ENCODE measurements at places on chromosomes 13 and 19.

DNA sequence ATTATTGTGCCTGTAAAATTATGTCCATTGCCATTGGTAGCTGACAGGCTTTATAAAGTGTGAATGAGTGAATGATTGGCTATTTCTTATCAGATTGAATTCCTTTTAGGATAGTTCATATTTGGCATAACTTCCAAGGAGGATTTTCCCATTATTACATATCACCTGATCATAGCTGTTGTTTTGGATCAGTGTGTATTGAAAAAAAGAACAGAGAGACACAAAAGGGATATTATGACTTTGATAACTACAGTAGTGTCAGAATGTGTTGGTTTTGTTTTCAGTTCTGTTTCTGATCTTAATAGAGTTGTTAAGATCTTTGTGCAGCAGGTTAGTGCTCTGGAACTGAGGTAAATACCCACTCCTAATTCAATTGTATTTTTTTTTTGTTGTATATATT is 103.8 kb downstream of the LRCH1 start:
- no peak for DNase-seq

DNA sequence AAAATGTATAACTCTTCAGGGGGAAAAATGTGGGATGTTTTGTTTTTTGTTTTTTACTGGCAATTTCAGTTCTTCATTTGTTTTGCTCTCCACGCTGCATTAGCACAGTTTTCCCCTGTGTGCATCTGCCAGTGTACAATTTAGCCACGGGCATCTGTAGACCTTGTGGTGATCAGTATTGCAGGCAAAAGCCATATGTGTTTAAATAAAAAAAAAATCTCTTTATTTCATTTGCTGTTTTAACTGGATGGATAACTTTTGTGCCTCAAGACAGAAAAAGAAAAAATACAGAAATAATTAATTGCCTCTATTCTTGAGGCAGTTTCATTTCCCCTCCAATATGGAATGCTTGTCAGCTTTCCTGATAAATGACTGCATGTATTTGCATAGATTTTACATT is 7.9 kb upstream of the MAB21L1 start:
- no peak for DNase-seq

DNA sequence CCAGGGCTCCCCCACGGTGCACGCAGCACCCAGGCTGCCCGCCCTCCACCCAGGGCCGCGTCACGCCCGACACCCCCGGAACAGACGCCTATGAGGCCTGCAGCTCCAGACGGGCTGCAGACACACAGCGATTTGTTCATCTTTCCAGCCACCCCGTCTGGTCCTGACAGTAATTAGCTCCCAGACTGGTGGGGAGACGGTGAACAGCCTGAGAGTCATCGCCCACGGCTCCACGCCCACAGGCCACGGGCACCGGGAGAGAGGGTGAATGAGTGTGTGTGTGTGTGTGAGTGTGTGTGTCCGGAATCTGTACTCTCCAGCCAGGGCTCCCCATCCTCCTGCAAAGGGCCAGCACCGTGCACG is 18.1 kb downstream of the GADD45B start:
- DNase-seq, result no peak

DNA sequence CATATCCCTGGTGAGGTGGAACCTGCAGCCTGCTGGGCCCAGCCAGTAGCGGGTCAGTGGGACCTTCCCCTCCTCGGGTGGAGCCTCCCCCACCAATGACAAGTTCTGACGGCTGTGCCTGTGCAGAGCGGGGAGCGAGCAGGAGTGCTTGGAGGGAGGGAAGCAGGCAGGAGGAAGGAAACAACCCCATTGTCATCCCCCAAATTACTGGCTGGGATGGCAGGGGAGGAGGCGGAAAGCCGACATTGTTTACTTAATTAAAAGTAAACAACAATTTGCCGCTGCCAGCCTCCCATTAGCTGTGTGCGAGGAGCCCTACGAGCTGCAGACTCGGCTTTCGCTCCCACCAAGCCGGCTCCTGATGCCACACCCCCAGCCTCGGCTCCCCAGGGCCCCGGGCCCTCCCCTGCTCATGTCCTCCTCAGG is 45.5 kb downstream of the LYL1 start:
- DNase-seq, result peak; percentile 40

DNA sequence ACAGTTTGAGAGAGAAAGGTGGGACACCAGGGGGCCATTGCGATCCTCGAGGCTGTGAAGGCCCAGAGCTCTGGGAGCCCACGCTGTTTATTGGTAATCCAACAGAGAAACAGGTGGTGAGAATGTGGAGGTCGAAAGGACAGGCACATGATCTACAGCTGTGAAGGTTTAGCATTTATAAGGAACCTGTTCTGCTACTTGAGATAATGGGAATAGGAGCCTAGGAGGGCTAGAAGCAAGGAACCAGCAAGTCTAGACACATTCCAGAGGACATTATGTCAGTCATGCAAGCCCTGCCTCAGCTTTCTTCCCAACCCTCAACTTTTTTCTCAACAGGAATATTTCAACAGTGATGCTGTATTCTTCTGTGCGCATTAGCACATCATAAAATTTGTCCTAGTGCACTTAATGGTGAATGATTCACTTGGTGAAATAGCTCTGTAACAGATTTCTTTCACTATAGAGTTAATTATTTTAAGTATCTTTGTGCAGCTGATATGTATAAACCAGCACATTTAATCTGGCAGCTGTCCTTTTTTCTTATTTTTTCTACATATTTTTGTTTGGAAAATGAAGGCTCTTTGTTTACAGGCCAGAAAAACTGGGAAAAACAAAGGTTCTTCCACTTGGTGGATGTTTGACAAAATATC is 25.4 kb downstream of the ZNF90 start:
- no peak for DNase-seq

DNA sequence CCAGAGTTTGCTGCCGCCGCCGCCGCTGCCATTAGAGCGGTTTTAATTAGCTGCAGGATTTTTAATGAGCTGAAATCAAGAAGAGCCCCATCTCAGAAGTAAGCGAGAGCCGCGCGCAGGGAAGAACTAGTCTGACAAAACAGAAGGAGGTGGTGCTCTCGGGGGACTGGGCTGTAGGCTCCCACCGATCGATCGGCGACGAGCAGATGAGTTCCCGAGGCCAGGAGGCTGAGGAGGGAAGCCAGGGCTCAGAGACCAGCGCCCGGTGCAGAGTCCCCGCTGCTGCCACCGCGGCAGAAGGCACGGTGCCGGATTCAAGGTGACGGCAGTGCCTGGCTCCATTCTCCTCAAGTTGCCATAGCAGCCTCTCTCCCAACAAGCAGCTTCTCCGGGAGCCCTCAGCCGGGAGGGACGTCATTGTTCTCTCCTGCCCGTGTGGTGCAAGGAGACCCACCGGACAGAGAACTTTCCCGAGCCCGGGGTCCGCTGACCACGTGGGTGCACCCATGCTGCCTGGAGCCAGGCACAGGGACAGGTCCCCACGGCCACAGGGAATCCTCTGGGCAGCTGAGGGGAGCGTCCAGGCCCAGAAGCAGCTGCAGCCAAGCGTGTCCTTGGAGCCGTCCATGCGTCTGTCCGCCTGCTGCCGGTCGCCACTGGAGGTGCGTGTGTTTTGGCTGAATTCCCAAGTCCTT is 62.9 kb downstream of the CHST8 start:
- no peak for DNase-seq

GRCh38 chr13:78597602-78597932 is 5.8 kb downstream of the POU4F1 start:
- no peak for DNase-seq

GRCh38 chr13:110581506-110582185 is 20.1 kb upstream of the RAB20 start:
- DNase-seq, result no peak

DNA sequence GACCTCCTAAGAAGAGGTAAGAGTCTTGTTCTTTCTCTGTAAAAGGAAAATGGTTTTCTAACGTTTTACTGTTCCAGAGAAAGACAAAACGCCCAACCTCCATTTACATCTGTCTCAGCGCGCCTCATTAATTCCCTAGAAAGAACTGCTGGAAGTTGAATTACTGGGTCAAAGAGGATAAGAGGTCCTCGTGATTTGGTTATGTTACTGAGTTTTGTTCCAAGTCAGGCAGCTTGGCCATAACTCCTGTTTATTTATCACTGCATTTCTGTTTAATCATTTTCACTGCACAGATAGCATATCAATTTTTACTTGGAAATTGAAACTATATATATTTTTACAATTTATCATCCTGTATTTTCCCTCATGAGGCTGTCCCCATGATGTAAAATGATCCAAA is 112.9 kb upstream of the PEG3 start:
- no peak for DNase-seq

DNA sequence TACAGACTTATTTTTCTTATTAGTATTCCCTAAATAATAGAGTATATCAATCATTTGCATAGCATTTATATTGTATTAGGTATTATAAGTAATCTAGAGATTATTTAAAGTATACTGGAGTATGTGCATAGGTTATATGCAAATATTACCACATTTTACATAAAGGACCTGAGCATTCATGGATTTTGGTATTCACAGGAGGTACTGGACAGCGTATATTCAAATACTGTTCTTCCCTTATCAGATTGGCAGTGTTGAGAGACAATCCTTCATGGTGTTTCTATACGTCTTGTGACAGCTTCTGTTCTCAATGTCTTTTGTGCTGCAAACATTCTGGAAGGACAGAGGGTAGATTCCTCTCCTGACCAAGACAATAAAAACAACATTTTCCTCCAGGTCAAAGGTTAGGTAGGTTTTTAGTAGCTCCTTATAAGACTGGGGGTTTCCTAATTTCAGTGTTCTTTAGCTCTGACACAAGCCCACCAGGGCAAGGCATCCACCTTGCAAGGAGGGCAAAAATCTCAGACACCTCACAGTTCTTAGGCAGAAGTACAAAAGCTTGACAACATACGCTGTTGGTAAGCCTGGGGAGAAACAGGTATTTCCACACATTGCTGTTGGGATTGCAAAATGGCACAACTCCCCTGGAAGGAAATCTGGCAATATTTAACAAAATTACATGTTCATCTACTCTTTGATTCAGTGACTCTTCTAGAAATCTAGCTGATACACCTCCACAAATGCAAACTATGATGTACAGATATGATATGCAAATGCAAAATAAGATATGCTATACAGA is 20.6 kb upstream of the PCCA start:
- DNase-seq, result no peak

GRCh38 chr13:98353750-98354149 is 176.7 kb upstream of the RNF113B start:
- DNase-seq, result no peak

DNA sequence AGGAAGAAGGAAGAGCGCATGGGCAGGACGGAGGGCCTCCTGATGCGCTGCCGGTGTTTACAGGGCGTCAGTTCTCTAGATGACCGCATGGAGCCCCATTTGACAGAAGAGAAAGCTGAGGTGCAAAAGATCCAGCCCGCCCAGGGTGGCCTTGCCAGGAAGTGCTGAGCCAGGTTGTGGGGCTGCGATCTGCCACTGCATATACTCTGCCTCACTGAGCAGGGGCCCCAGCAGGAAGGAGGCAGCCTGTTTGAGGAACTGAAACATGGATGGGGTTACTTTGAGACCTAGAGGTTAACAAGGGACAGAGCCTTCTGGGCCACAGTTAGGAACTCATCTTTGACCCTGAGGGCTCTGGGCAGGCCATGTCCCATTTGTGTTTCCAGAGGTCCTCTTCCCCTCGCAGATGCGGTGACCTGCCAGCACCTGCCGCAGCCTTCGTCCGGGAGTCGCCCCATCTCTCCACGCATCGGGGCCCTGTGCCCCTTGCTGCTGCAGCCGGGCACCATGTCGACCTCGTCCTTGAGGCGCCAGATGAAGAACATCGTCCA is 3.2 kb downstream of the EPN1 start:
- no peak for DNase-seq

DNA sequence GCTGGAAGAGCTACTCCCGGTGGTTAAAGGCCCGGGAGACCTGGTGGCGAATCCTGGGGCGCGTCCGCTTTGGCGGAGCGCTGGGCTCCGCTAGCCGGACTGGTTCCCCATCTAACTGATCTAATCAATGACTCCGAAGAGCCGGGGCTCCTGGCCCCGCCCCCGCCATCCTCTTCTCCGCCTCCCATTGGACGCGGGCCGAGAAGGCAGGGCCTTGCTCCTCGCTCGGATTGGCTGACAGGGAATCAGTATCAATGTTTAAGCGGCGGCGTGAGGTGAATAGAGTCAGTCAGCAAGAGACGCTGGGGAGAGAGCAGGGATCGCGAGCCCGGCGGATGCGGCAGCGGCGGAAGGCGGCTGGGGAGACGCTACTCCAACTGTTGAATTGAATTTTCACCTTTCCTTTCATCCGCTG is 1.7 kb upstream of the PCDH17 start:
- peak; percentile 99 for DNase-seq

GRCh38 chr13:85651440-85651839 is 147.8 kb downstream of the SLITRK6 start:
- DNase-seq, result no peak

- DNase-seq, result no peak
Measured at GRCh38 chr13:32150239-32150638, 118.7 kb downstream of the FRY start.

DNA sequence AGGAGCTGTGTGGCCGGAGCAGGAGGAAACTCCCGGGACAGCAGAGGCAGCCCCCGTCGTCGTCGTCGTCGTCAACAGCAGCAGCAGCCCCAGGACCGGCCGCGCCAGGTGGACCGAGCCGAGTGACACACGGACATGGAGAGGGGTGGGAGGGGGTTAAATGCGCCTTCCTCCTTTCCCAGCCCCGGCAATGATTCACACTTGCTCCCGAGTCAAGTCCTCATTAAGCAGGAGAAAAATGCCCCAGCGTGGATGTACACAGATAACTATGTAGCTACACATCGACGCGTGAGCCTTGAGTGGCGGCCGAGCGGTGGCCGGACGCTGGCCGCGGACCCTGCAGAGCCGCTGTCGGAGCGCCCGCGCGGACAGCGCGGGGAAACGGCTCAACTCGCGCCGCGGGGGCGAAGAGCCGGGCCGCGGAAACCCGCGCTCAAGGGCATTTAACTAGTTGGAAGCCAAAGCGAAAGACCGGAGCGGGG is 645 bp downstream of the UBL3 start:
- no peak for DNase-seq

GRCh38 chr19:3073159-3073563 is 10.9 kb upstream of the TLE5 start:
- no peak for DNase-seq

- DNase-seq, result no peak
Measured at GRCh38 chr13:28044608-28045007, 55.8 kb downstream of the FLT3 start.

GRCh38 chr19:39030854-39031367 is 1.4 kb downstream of the FBXO27 start:
- DNase-seq, result no peak

DNA sequence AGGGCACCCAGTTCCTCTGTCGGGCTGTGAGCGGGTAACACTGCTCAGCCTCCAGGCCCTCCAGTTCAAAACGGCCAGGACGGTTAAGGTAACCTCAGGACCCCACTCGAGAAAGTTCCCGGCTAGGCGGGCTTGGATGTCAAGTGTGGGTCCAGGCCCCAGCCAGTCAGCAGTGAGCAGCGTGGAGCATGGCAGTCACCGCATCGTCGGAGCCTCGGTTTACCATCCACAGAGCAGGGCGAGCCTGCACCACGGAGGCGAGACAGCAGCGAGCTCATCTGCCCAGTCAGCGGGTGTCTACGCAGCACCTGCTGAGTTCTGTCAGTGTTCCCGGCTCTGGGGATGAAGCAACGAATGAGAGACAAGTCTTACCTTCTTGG is 8.0 kb upstream of the CNOT3 start:
- DNase-seq, result no peak

Data from NCI-H1092 (cell line).